ENCODE measurements at places on chromosomes 7 and 10. TPM values are rescaled to one million over a fixed set of nuclear protein-coding genes. Genes with fewer than 3 reads are reported as not detected.

The CXCL12 gene
- 4.2 TPM for total RNA-seq

GRCh38 chr10:114487815-114488536 is 83.7 kb upstream of the AFAP1L2 start:
- DNase-seq, result no peak

The AIFM2 gene
- total RNA-seq, result 10.7 TPM

- DNase-seq, result no peak
Measured at GRCh38 chr10:107118866-107119265, 45.6 kb downstream of the SORCS1 start.

- no peak for DNase-seq
Measured at GRCh38 chr7:140982508-140982907, 32.2 kb downstream of the MRPS33 start.

Data from progenitor cell of endocrine pancreas (in vitro differentiated cells).